Large intestine (tissue), 12 donors: ENCODE measurements at places on chromosomes 3 and 15. TPM values are rescaled to one million over a fixed set of nuclear protein-coding genes. Genes with fewer than 3 reads are reported as not detected.

The CCK gene
- 119 TPM for polyA plus RNA-seq

The PARP15 gene
- 1.5 TPM for polyA plus RNA-seq

The IQCF5 gene
- polyA plus RNA-seq = not detected

The SAMD7 gene
- not detected for polyA plus RNA-seq

The INAFM2 gene
- 14.6 TPM for polyA plus RNA-seq

The MYO5C gene
- polyA plus RNA-seq = 12.8 TPM
